ENCODE measurements at places on chromosomes 11 and 22.

DNA sequence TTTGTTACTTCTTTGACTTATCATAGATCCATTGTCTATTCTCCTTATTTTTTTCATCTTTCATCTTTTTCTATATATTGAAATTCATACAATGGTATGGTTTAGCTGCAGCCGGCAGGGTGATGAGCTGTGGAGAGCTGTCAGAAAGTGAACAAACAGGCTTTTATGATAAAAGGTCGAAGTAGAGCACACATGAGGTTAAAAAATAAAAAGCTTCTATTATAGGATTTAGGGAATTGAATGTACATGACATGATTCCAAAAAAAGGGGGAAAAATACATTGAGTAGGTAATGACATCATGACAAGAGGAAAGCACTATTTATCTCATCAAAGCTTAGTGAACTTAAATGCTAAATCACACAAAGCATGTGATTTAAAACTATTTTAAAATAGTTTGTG is 884.8 kb downstream of the METTL15 start:
- no peak for DNase-seq

DNA sequence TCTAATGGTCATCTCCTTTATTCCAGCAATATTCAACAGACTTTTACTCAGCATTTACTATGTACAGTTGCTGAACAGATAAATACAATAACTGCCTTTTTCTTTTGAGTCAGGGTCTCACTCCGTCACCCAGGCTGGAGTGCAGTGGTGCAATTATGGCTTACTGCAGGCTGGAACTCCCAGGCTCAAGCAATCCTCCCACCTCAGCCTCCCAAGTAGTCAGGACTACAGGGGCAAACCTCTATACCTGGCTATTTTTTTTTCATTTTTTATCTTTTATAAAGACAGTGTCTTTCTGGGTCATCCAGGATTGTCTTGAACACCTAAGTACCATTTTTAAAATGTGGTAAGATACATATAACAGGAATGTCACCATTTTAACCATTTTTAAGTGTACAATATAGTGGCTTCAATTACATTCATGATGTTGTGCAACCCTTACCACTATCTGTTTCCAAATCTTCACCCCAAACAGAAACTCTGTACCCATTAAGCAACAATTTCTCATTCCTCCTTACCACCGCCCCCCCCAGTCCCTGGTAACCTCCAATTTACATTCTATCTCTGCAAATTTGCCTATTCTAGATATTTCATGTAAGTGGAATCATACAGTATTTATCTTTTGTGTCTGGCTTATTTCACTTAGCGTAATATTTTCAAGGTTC is 67.8 kb downstream of the MIAT start:
- DNase-seq: no peak

- no peak for DNase-seq
Measured at GRCh38 chr22:49039625-49040024, 788.0 kb downstream of the BRD1 start.

- no peak for DNase-seq
Measured at GRCh38 chr11:132621976-132622580, 910.2 kb downstream of the OPCML start.

GRCh38 chr22:35308480-35309021 is 8.9 kb downstream of the TOM1 start:
- DNase-seq: no peak

DNA sequence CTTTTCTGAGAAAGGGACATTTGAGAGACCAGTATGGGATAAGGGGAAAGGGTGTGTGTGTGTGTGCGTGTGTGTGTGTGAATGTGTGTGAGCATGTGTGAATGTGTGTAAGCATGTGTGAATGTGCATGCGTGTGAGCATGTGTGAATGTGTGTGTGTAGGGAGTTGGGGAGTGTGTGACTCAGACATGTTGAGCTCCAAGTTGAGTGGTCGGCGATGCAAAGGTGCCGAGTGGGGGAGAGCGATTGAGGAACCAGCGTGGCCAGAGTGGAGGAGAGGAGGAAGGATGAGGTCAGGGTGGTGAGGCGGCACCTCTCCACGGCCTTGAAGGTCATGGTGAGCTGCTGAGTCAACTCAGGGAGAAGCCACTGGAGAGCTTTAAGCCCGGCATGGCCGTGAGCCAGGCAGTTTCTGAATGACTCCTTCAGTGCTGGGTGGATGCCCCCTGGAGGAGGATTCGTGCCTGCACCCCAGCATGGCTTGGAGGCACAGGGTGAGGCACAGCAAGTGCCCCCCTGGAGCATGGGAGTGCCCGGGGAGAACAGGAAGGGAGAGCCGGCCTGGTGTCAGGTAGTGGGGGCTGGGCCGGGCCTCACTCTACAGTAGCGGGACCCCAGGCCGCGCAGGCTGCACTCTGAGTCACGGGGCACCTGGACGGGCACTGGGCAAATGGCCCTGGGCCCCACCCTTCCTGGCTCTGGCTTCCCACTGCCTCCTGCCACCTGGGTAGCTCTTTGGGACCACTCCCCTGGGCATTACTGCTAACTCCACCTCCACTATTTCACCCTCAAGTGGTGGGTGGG is 8.2 kb upstream of the CCDC88B start:
- peak; percentile 82 for DNase-seq

Measured in hepatocyte (in vitro differentiated cells).